ENCODE measurements at places on chromosomes 16 and 17.

GRCh38 chr17:349666-350065 lies 2.9 kb downstream of the RPH3AL start:
- no peak for DNase-seq

- DNase-seq: no peak
These were observed 299.3 kb upstream of the SOX9 start for GRCh38 chr17:71821511-71821910.

- DNase-seq: no peak
These were observed 8.0 kb downstream of the CCL17 start for GRCh38 chr16:57412584-57412983.

- DNase-seq: no peak
These were observed 3.9 kb upstream of the MAZ start for GRCh38 chr16:29802416-29802935.

- no peak for DNase-seq
These were observed 46.8 kb downstream of the BEAN1 start for GRCh38 chr16:66473654-66474519.

- DNase-seq: no peak
These were observed 788.7 kb upstream of the GOT2 start for GRCh38 chr16:59522826-59523225.

GRCh38 chr17:41652461-41652970 lies 28.1 kb upstream of the KRT17 start:
- DNase-seq: no peak

GRCh38 chr17:15777717-15778116 lies 45.6 kb downstream of the TBC1D26 start:
- DNase-seq: no peak

- no peak for DNase-seq
These were observed 4.2 kb upstream of the NUDT16L1 start for GRCh38 chr16:4689091-4689671.

DNA sequence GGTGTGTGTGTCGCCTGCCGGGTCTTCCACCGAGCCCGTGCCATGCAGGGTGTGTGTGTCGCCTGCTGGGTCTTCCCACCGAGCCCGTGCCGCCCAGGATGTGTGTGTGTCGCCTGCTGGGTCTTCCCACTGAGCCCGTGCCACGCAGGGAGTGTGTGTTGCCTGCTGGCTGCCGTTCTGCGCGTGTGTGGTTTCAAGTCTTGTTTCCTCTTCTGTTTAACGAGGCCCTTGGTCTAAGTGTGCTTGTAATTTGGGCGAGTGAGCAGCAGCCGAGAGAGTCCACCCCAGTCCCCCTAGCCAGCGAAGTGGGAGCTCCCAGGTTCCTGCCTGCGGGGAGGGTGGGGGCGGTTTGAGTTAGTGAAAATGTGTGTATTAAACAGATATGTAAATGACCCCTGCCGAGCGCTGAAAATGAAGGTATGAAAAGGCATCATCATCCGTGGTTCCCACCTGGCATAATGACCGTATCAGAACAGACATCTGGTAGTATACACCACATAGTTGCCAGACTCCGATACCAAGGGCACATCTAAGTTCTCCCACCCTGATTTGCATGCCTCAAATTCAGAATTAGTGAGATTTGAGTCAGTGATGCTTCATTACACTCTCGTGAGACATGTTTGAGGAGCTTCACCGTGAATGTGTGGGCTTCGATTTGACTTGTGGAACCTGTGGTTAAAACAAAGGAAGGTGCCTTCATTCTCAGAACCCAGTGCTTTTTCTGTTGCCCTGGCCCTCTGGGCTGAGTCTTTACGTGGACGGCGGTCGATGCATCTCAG lies 114.5 kb upstream of the CHMP6 start:
- DNase-seq: peak; percentile 50

GRCh38 chr16:48182979-48183537 lies 27.3 kb upstream of the ABCC12 start:
- no peak for DNase-seq

- DNase-seq: no peak
These were observed 45.2 kb upstream of the DHX40 start for GRCh38 chr17:59520251-59520650.

DNA sequence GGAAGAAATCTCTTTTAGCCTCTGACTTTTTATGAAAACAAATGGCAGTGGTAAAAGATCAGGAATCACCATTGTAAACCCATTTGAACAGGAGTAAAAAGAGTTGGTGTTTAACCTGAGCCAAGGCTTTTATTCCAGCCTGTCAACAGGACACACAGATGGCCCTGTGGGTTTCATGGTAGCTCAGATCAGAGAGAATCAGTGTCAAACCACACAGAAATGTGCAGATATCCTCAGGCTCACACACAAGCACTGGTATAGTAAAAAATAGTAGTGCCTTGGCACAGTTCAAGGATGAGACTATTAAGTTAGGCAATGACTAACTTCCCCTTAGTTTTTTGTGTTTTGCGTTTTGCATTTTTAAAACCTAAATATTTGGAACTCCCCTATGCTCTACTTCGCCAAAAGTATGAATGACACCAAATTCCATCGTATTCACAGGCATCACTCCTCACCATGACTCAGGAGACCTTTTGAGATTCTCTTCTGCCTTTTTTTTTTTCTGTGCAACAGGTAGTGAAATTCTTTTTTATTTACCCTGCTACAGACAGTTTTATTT lies 1200.0 kb downstream of the CDH11 start:
- DNase-seq: no peak

DNA sequence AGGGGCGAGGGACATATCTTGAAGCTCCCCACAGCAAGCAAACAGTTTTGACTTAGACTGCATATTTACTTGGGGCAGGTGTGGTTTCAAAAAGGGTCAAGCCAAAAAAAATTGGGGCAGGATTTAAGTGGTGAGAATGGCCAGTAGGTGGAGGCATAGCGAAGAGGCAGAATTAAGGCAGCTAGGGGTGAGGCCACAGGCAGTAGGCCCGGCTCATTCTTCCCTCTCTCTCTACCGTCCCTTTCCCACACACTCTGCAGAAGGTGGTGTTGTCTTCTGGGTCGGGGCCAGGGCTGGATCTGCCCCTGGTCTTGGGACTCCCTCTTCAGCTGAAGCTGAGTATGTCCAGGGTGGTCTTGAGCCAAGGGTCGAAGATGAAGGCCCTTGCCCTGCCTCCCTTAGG lies 2.6 kb downstream of the SHBG start:
- DNase-seq: no peak

GRCh38 chr16:10668322-10669045 lies 26.2 kb downstream of the TEKT5 start:
- DNase-seq: no peak

DNA sequence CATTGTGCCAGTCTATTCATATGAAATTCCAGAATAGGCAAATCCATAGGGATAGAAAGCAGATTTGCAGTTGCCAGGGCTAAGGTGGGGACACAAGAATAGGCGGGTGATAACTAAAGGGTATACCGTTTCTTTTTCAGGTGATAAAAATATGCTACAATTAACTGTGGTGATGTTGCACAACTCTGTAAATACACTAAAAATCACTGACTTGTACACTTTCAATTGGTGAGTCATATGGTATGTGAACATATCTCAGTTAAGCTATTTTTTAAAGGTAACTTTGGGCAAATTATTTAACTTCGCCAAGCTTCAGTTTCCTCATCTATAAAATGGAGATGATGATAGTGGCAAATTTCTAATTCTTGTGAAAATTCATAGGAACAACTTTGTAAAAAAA lies 65.9 kb downstream of the CDYL2 start:
- no peak for DNase-seq

DNA sequence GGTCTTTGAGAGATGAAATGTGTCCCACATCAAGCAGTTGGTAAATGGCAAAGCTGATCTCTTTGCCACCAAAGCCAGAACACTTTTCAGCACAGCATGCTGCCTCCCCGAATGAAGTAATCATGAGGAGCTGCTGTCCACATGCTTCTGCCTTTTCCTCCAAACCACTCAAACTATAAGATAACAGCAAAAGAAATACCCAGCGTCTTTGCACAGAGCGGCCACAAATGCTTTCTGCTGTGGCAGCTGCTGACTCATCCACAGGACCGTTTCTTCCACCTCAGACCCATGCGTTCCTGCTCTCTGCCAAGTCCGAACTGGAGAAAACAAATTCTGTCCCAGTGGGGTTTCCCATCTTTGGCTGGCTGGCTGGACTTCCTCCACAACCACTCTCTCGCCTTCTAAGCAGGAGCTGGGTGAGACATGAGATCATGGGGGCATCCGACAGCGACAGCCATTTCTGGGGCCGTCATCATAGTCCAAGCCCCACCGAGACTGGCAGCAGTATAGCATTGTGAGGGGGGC lies 27.1 kb downstream of the TBC1D3B start:
- DNase-seq: no peak

DNA sequence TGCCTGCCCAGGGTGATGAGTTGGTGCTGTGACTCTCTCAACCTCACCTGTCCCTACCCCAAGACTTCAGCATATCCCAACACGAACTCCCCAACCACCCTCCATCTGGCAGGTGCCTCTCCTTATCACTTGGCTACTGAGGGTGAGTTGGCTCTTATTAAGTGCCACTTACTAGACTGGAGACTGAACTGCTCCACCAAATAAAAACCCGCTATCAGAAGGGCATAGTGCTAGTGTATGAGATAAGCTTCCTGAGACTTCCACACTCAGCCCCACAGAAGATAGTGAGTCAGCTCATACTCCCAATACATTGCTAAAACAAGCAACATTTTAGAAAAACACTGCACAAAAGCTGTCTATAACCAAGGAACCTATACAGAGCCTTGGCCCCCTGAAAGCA lies 16.0 kb upstream of the CCL18 start:
- no peak for DNase-seq

GRCh38 chr17:6811510-6811909 lies 20.0 kb downstream of the TEKT1 start:
- DNase-seq: no peak

DNA sequence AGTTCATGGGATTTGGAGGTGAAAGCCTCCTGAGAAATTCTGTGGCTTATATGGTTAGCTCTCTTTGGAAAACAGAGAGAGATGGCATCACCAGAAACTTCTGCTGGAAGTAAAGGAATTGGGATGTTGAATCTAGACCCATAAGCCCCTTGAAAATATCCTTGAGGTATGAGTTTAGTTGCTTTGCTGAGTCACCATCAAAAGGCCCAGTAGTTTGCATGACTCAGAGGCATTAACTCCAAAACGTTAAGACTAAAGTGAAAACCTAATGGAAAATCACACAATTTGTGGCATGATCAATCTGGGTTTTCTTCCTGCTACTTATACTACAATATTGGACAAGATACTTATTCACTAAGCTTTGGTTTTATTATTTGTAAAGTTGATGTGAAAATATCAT lies 349.2 kb upstream of the SALL1 start:
- DNase-seq: no peak

GRCh38 chr17:63358111-63358839 lies 87.8 kb downstream of the CYB561 start:
- no peak for DNase-seq

- no peak for DNase-seq
These were observed 156.2 kb downstream of the PPM1E start for GRCh38 chr17:58911741-58912343.

- no peak for DNase-seq
These were observed 328 bp downstream of the LLGL1 start for GRCh38 chr17:18225642-18226283.

- no peak for DNase-seq
These were observed 9.9 kb upstream of the BAIAP3 start for GRCh38 chr16:1323296-1324239.

DNA sequence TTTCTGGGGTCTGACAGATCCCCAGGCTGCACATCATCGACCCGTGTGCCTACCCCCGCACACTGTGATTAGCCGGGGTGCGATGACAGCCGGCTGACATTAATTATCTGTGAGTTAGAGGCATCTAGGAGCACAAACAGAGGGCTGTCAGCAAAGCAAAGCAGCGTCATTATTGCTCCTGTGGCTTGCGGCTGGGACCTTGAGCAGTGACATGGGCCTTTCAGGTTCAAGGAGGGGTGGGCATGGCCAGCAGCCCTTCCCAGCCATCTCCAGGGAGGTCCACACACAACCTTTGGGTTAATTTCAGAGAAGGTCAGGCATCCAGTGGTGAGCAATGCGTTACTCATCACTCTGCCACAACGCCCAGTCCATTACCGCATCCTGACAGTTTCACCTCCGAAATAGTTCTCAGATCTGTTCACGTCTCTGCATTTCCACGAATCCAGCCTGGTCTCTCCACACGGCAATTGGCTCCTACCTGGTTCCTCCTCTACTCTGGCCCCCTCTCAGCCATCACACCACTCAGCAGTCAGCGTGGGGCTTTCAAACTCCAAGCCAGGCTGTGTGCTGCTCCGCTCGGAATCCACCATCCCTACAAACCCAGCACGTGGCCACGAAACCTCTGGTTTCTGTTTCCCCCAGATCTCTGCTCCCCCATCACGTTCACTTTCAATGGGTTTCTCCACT lies 249.7 kb upstream of the C16orf82 start:
- no peak for DNase-seq

- no peak for DNase-seq
These were observed 16.2 kb downstream of the NCOR1 start for GRCh38 chr17:16199093-16199492.

GRCh38 chr16:75624921-75625334 lies 1.8 kb upstream of the ADAT1 start:
- no peak for DNase-seq

DNA sequence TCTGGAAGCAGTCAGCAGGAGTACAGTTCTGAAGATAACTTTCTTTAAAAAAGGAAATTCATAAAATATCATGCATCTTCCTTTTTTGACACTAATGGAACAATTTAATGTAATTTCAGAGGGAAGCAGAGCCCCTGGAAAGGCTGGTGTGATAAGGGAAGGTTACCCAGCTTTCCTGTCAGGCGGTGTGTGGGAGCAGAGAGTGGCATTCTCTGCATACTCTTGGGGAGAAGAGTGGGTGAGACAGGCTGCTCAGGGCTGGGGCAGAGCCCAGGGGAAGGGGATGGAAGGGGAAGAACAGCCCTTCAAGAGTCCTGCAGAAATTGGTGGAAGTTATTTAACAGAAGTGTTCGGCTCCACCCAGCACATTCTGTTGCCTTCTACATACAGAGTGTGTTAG lies 84.7 kb downstream of the PRKCB start:
- no peak for DNase-seq

DNA sequence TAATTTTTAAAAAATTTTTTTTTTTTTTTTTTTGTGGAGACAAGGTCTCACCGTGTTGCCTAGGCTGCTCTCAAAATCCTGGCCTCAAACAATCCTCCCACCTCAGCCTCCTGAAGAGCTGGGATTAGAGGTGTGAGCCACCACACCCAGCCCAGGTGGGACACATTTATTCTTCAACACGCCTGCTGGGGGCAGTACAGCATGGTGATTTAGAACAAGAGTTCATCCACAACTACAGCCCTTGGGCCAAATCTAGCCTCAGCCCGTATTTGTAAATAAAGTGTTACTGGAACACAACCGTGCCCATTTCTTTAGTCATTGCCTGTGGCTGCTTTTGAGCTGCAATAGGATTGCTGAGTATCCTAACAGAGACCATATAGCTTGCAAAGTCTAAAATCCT lies 92.8 kb downstream of the KATNIP start:
- no peak for DNase-seq

- DNase-seq: no peak
These were observed 447.6 kb upstream of the PSMD7 start for GRCh38 chr16:73848993-73849392.

- DNase-seq: no peak
These were observed 484.9 kb upstream of the WSB1 start for GRCh38 chr17:26809033-26809432.

- DNase-seq: peak; percentile 18
These were observed 3.7 kb downstream of the ADAD2 start for GRCh38 chr16:84194470-84195200.

Data from stimulated activated CD4-positive, alpha-beta T cell treated with anti-CD3 and anti-CD28 coated beads, Interleukin-4, amount 100 ng/mL, for 4 hours (primary cell).